IMR-90 (cell line): ENCODE measurements at places on chromosomes 11 and 22. TPM values are rescaled to one million over a fixed set of nuclear protein-coding genes. Genes with fewer than 3 reads are reported as not detected.

CELSR1 gene
- polyA plus RNA-seq: 0.82 and 1.4 TPM in 2 replicates

GRCh38 chr11:119347940-119348605 lies 1.6 kb upstream of the MFRP start:
- no peak for DNase-seq

- DNase-seq: no peak
Observed at GRCh38 chr22:42792909-42793847, 63.9 kb downstream of the ARFGAP3 start.

GRCh38 chr22:35537232-35537631 lies 3.4 kb upstream of the RASD2 start:
- no peak for DNase-seq

- DNase-seq: no peak
Observed at GRCh38 chr11:17596711-17597110, 49.7 kb downstream of the OTOG start.

- DNase-seq: peak; percentile 63
Observed at GRCh38 chr11:119584193-119585042, 144.6 kb downstream of the NECTIN1 start.

GRCh38 chr11:86663291-86663690 lies 9.1 kb downstream of the ME3 start:
- DNase-seq: no peak

PAFAH1B2 gene
- 24.2 and 29.8 TPM in 2 replicates for polyA plus RNA-seq

DNA sequence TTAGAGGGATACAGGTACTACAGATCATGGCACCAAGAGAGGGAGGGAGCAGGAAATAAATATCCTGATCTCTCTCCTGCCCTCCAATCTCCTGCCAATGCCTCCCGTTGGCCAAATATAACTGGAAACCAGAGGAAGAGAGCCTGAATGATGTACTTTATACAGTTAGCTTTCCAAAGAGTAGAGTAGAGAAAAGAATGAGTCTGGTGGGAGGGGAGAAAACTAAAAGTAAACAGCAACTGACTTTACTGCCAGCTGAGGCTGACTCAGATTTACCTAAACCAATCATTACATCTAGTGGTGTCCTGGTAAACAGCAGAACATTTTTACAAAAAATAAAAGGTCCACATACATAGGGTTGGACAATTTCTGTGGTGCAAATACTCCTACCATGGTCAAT lies 5.1 kb downstream of the MPZL3 start:
- no peak for DNase-seq

GRCh38 chr11:76265771-76266241 lies 59.5 kb upstream of the WNT11 start:
- DNase-seq: no peak

OR5P2 gene
- not detected in 2 replicates for polyA plus RNA-seq

DNA sequence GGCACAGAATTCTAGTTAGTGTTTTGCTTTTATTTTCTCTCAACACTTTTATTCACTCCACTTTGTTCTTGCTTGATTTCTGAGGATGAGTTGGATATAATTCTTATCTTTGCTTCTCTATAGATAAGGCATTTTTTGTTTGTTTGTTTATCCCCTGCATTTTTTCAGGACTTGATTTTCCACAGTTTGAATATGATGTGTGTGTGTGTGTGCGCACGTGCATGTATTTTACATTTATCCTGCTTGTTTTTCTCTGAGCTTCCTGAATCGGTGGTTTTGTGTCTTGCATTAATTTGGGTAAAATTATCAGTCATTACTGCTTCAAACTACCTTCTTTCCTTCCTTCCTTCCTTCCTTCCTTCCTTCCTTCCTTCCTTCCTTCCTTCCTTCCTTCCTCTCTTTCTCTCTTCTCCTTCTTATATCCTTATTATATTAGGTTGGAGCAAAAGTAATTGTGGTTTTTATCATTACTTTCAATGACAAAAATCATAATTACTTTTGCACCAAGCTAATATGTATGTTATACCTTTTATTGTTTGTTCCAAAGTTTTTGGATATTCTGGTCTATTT lies 679.9 kb upstream of the RAG2 start:
- no peak for DNase-seq

- no peak for DNase-seq
Observed at GRCh38 chr22:39468487-39469325, 11.9 kb downstream of the MGAT3 start.

DNA sequence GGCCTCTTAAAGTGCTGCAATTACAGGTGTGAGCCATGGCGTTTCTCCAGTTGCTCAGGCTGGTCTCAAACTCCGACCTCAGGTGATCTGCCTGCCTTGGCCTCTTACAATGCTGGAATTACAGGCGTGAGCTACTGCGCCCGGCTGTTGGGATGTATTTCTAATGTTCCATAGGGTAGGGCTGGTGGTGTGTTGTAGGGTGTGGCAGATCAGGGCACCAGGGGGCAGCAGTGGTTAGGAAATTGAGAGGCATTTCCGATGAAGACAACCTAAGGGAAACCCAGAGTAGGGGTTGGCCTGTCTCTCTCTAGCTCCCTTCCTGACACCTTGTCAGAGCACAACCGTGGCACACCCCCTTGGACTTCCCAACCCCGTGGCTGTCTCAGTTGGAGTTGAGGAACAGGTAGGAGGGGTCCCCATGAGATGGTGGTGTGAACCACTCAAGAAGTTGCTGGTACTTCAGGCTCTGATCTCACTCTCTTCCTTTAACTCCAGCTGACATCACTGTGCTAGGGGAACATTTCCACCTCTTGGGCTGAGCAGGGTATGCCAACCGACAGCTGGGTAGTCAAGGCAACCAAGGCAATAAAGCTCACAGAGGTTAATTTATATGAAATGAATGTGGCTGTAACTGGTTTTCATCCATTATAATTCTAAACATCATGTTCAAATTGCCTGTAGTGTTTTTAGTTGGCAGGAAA lies 33.0 kb downstream of the YWHAH start:
- peak; percentile 54 for DNase-seq

GRCh38 chr11:7492253-7492652 lies 6.9 kb downstream of the OLFML1 start:
- DNase-seq: no peak

- no peak for DNase-seq
Observed at GRCh38 chr11:105110688-105111030, 28.9 kb downstream of the CARD18 start.

GRCh38 chr11:3150726-3151125 lies 14.4 kb downstream of the OSBPL5 start:
- DNase-seq: no peak

KLHDC7B gene
- 0.03 and 0.05 TPM in 2 replicates for polyA plus RNA-seq

- DNase-seq: no peak
Observed at GRCh38 chr11:87423161-87423560, 385.4 kb downstream of the TMEM135 start.

DNA sequence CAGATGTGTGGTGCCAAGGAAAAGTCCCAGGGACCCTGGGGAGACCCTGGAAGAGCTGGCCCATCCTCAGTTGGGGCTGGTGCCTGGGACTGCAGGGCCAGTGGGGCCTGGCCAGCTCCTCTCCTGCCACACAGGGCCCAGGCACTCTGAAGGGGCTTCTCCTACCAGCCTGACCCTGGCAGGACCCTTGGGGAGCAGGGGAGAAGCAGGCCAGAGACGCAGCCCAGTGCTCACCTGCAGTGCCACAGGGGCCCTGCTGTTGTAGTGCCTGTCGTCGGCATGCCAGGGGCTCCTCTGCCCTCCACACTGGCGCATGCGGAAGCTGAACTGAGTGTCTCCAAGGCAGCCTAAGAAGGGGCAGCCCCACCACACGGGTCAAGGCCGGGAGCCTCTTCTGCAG lies 9.1 kb downstream of the DENND6B start:
- no peak for DNase-seq

DNA sequence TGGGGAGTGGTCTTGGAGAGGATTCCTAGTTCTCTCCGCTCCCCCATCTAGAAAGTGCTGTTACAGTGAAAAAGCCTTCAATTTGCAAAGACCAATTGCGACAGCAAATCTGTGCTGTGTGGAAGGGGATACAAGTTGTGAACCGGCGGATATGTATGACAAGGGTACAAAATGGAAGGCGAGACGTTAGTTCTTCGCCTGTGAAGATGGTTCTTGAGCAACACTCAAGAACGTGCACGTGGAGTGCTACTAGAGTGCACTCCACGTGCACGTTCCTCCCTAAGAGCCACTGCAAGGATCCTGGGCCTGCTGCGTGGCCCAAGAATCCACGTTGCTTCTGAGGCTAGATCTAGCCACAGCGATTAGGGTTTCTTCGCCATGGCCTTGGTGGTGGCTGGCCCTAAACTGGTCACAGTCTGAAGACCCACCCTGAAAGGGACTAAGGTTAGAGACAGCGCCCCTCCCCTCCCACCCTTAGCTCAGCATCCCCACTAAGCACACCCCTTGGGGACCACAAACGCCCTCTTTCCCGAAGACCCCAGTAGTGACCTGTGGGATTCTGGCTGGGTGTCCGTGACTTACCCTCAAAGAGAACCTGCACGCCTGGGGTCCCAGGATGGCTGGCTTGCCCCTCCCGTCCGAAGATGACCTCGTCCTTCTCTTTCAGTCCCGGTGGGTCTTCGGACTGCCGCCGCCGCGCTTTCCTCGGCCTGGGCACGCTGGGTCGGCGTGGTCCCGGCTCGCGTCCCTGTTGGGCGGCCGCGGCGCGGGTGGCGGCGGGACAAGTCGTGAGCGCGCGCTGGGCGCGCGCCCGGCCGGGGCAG lies 519 bp upstream of the PDE3B start:
- DNase-seq: no peak
